ENCODE measurements at places on chromosomes 7 and 10.

GRCh38 chr10:71632896-71633600 lies 86.5 kb downstream of the C10orf105 start:
- DNase-seq = no peak

GRCh38 chr10:28077889-28078288 lies 79.0 kb upstream of the ODAD2 start:
- no peak for DNase-seq

GRCh38 chr7:131911112-131911511 lies 354.7 kb upstream of the PODXL start:
- no peak for DNase-seq

DNA sequence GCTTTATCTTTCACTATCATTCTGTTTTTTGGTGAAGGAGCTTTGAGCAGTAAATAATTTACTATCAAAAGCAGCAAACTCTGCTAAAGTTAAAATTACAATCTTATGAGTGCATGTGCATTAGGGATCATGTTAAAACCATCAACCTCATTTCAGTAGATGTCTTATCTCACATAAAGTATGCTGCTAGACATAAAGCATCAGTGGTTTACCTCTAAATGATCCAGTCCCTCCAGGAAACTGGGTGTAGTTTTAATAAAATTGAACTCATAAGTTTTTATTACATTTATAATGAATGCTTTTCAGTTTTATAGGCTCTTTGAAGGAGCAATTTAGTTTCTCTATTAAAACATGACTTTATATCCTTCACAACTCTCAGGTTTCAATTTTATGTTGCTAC lies 108.7 kb downstream of the LRRN3 start:
- no peak for DNase-seq

Data from heart right ventricle (tissue), 16 donors.